Stimulated activated naive CD4-positive, alpha-beta T cell treated with Interleukin-2 at 50 U/mL for 16 hours (primary cell): ENCODE measurements at places on chromosomes 12 and 14.

DNA sequence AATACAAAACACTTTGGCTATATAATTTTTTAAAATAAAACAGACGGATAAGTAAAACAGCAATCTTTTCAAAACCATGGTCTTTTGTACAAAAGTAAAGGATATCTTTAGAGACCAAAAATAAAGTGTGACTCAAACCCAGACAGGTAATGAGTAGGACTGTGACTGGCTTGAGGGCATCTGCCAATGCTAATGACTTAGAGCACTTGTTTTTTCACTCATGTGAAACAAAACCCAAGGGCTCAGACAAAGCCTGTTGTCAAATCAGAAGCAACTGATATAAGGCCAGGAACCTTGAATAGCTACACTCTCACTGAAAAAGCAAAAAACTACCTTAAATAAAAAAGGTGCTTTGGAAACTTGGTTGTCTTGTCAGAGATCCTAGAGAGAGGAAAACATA lies 357.4 kb downstream of the TMEM117 start:
- DNase-seq = no peak

- DNase-seq = no peak
Observed at GRCh38 chr14:57160333-57160732, 108.4 kb downstream of the EXOC5 start.

GRCh38 chr14:90797451-90797850 lies 18.8 kb downstream of the TTC7B start:
- no peak for DNase-seq

DNA sequence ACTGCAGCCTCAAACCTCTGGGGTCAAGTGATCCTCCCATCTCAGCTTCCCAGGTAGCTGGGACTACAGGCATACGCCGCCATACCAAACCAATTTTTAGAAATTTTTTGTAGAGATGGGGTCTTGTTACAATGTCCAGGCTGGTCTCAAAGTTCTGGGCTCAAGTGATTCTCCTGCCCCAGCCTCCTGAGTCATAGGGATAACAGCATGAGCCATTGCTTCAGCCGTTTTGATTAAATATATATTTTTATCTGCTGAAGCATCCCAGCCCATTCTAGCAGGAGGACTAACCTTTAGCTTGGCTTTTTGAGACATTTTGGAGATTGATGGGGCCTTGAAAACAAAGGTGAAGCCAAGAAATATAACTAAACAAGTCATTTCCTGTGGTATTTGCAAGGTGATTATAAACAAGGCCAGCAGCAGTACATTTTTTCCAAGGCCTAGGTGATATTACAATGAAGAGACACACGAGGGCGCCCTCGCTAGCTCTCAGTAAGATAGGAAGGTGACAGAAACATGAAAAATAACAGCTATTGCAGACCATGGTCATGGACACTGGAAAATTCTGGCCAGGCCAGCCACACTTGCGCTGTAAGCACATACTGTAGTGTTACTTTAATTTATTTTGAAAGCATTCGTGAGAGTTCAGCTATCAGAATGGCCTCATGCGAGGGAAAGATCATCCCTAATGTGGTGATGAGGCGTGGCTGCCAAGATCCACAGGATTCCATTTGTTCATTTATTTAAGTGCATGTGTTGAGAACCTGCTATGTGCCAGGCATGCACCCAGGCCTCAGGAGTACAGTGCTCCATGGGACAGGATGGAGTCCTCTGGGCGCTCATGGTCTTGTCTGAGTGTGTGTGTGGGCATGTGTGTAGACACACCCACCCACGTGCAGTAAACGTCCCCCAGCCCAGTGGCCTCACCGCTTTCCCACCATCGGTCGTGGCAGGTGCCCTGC lies 63.5 kb downstream of the DGLUCY start:
- DNase-seq = peak; percentile 41

DNA sequence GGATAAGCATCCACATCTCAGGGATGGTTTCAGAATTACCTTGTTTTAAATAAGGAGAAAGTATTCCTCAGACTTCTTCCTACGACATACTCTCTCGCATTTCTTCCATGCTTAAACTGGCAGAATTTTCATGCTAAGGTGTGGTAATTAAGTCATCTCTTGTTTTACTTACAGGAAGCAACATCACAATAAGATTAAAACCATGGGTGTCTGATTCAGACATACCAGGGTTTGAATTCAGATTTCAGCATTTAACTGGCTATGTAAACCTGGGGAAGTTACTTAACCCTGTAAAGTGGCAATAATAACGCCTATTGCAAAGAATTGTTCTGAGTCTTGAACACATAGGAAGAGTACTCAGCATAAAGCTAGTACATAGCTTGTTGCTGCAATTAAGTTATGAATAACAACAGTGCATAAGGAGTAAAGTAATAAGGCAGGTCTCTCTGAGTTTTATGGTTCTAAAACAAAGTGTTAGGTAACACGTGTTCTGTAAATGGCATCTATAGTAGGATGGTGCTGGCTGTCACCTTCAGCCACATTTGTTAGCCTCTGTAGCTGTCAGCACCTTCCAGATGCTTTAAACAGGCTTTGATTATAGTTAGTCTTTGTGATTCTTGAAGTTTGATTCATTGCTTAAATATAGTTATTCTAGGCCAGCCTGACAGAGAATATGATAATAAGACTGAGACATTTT lies 38.8 kb downstream of the IFT43 start:
- DNase-seq = no peak

GRCh38 chr14:100621806-100622205 lies 34.6 kb upstream of the BEGAIN start:
- no peak for DNase-seq
